Cortex of kidney (tissue), 1 donor: ENCODE measurements at places on chromosomes 3 and 15.

DNA sequence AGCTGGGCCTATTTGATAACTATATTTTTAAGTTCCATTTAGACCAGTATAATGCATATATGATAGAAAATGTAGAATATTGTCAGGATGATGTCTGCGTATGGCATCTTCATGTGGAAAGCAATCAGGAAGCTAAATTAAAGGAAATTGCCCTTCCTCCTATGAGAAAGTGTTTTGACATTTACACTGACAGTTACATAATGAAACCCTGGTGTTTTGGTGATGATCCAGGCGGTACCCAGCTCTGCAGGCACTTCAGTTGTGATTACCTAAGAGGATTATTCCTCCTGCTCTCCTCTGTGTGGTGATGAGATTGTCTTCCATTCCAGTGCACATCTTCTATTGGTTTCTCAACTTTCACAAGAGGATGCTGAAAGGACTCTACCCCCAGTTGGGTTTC is 126.5 kb upstream of the MITF start:
- no peak for DNase-seq

DNA sequence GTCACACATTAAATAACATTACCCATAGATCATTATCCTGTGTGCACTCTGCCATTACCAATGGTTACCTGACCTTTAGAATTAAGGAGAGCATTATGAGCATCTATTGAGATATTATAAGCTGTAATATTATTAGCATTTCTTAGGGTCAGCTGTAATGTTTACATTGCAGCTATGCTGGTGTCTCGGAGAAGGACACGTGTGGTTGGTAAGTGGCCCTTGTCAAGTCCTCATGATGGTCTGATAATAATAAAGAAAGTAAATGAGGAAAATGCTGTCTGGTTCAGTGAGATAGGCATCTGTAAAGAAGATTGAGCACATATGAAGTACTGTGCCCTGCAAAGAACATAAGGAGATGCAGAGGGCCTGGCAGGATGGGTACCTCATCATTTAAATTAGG is 71.7 kb upstream of the ARL6 start:
- DNase-seq = no peak

DNA sequence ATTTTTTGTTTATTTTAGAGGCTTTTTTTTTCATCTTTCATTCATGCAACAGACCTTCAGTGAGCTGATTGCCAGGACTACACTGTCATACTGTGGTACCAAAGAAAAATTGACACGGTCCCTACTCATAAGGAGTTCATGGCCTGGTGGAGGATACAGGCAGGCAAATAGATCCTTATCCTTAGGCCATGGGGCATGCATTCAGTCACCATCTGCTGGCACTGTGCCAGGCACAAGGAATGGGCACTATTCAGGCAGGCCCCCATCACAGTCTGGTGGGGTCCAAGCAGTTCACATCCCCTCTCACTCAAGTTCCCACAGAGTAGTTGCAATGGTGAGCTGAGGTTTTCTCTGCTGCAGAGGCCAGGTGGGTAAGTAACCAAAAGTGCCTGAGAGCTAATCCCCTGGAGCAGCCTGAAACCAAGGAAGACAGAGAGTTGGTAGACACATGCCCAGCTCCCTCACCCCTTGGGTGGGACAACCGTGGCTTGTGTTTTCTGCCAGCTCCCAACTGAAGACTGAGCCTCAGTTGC is 17.3 kb downstream of the CISH start:
- no peak for DNase-seq

GRCh38 chr3:151037746-151038477 is 47.6 kb upstream of the MED12L start:
- DNase-seq = no peak

DNA sequence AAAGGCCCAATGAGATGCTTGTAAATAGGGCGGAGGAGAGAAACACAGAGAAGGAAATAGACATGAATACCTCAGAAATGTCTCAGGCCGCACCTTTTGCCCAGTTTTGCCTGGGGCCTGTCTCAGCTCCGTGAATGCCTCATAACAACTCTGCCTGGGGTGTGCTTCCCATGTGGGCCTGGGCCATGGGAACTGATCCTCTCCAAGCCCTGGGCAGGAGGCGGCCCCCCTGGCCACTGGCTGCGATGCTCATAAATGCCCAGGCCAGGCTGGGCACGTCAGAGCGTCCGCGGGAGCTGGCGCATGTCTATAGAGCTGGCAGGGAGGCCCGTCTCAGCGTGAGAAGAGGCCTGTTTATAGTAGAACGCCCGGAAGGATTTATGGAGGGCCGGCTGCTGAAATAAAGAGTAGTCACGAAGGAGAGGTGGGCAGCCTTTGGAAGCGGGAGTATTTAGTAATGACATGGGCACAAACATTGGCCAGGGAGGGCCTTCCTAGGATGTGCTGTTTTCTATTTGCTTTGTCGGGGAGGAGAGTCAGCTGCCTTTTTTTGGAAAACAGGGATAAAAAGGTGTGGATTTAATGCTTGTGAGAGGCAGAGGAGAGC is 85.9 kb upstream of the IGF1R start:
- DNase-seq = no peak

DNA sequence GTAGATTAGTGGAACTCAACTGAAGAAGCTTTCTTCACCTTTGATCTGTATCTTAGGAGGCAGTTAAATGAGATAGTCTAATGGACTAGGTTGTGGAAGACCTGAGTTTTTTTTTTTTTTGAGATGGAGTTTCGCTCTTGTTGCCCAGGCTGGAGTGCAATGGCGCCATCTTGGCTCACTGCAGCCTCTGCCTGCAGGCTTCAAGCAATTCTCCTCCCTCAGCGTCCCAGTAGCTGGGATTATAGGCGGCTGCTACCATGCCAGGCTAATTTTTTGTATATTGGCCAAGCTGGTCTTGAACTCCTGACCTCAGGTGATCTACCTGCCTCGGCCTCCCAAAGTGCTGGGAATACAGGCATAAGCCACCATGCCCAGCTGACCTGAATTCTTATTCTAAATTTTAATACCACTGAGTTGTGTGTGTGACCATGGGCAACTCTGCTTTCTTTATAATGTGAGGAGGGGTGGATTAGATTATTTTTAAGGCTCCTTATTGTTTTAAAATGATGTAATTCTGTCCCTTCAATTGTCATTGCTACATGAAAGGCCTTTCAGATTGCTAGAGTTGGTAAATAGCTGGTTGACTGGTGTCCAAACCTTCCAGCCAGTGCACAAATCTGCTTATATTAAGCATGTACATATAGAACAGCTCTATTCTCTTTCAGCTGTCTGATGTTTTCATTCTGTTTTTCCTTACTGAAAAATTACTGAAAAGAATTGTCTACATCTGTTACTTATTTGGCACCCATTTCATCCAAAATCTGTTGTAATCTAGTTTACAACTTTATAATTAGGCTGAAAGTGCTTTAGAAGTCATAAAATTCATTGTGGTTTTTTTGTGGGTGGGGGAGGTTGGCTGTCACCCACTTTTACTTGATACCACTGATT is 2.3 kb downstream of the LNP1 start:
- DNase-seq = no peak

- no peak for DNase-seq
Measured at GRCh38 chr15:39074341-39074985, 506.4 kb upstream of the THBS1 start.

GRCh38 chr15:89201465-89202005 is 19.8 kb downstream of the RLBP1 start:
- no peak for DNase-seq

- DNase-seq = no peak
Measured at GRCh38 chr3:76474632-76475031, 565.3 kb upstream of the ROBO2 start.

DNA sequence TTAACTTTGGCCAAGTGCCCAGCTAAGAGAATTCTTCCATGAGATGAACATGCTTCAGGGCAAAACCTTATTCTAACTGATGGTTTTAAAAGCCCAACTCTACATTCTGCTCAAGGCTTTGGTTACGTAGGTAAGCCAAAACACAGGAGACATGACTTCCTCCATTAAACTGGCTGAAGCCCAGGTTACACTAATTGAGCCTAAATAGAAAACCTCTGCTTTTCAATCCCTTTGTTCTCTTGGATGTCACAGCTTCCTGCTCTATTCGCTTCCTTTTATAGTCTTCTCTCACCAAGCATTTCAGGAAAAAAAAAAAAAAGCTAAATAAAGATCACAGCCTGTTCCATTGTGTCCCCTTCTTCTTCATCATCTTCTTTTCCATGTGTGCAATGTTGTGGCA is 420.4 kb downstream of the TIGIT start:
- DNase-seq = no peak

- DNase-seq = no peak
Measured at GRCh38 chr3:18725668-18726407, 300.7 kb upstream of the SATB1 start.

DNA sequence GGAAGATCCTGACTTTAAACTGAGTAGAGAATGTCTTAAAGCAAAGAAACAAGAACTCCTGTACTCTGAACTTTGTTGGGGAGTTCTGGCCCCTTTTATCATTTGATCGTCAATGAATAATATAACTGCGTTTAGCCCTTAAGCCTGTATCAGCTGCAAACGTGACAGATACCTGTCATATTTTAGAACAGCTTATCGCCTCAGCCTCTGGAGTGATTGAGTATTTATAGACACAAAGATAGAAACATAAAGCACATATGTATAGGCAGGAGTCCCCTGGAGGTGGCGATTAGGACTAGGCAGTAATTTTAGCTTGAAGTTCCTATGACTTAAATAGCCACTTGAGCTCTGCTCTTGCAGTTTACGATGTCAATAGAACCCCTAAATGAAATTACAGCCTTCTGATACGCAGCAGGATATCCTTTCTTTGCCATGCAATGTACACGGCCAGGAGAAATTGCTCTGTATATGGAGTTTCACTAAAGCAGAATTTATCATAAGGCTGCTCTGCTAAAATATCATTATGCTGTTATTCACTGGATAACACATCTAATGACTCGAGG is 321.8 kb downstream of the TIGIT start:
- no peak for DNase-seq

GRCh38 chr3:41740374-41740886 is 221.5 kb downstream of the ULK4 start:
- DNase-seq = no peak

DNA sequence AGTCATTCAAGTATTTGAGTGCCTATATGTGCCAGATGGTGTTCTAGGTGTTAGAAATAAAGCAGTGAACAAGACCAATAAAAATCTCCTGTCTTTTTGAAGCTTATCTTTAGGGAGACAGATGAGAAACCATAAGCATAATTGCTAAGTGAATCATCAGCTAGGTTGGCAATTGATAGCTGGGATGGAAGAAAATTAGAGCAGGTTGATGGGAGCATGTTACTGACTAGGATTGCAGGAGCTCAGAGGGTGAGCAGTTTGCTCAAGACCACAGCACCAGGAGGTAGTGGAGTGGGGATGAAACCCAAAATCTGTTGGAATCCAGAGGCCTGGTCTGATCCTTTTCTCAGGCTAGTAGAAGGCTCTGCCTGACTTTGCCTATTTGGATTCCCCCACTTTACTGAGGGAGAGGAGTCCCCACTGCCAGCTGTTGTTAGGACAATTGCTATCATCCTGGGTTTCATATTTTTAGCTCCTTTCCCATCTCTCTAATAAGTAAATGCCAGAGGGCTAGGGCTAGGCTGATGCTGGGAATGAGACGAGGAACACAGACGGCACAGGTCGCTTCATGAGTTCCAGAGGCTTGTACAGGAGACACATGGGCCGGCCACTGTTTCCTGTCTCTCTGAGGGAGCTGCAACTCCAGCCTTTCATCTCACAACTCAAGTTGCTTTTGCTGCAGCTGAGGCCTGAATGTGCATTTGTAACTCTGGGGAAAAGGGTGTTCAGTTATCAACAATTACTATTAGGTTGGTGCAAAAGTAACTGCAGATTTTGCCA is 102.9 kb downstream of the CACNA1D start:
- no peak for DNase-seq

- no peak for DNase-seq
Measured at GRCh38 chr15:70235347-70235746, 137.6 kb upstream of the TLE3 start.

GRCh38 chr3:46860810-46861604 is 2.2 kb downstream of the MYL3 start:
- DNase-seq = no peak

DNA sequence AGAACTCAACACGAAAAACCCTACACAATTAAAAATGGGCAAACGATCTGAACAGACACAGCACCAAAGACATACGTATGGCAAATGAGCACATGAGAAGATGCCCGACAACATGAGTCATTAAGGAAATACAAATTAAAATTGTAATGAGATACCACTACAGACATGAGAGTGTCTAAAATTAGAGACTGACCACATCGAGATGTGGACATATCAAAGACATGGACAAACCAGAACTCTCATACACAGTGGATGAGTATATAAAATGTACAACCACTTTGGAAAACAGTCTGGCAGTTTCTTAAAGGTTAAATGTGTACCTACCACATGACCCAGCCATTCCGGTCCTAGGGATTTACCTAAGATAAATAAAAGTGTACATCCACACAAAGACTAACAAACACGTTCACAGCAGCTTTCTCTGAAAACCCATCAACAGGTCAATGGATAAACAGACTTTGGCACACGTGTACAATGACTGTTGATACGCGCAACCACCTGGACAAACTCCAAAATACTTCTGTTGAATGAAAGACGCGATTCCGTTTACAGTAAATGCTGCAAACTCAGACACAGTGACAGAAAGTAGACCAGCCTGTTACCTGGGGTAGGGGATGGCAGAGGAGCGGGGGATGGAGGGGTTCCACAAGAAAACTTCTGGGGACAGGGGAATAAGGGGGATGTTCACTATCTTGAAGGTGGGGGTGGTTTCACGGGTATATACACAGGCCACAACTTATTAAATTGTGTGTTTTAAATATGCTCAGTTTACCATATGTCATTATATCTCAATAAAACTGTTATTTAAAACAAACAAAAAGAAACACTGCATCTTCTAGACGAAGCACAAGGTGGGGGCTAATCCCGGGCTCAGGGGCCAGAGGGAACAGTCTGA is 2.1 kb downstream of the TNK2 start:
- no peak for DNase-seq

- DNase-seq = no peak
Measured at GRCh38 chr3:77038468-77038929, 1.4 kb upstream of the ROBO2 start.

GRCh38 chr15:50944672-50945071 is 36.2 kb downstream of the AP4E1 start:
- DNase-seq = no peak

DNA sequence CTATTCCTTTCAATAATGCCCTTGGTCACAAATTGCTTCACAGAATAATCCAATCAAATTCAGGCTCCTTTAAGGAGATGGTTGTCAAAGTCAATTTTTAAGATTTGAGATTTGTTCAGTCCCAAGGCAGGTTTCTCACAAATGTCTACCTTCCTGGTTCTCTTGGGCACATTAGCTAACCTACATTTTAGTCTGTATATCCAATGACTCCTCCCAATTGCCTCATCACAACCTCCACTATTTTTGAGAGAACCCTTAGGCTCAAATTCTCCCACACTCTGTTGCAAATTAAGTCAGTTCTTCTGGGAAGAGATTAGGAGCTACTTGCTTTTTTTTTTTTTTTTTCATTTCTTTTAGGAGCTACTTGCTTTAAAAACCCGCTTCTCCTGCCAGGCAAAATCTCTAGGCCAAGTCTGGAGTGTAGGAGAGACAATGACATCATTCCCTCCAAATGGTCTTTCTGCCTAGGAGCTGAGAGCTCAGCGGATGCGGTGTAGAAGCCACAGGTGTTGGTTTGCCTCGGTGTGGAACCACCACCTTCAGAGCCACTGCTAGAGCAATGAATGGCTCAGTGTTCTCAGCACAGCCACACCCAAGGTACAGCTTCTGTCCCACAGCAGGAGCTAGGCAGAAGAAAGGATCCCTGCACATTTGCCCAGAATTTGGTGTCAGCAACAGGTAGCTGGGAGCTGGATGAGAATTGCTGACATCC is 10.0 kb upstream of the INO80 start:
- no peak for DNase-seq

- DNase-seq = no peak
Measured at GRCh38 chr15:40928821-40929659, at the start of gene DLL4. Gene DLL4, plus strand, starts transcription at chr15:40929340. Its CDS starts 329 bp downstream, at chr15:40929669.

- DNase-seq = no peak
Measured at GRCh38 chr3:186207515-186207914, 98.6 kb upstream of the ETV5 start.
